T-helper 9 cell (primary cell): ENCODE measurements at places on chromosomes 12 and 14.
A peak's percentile ranks its signal among the peaks of the same experiment; 100 is the strongest.

GRCh38 chr12:69007101-69007854 is 74.3 kb upstream of the CPM start:
- DNase-seq = no peak

- no peak for DNase-seq
These were observed 488.9 kb downstream of the MDGA2 start for GRCh38 chr14:47186486-47186885.

- no peak for DNase-seq
These were observed 12.7 kb downstream of the PROX2 start for GRCh38 chr14:74863274-74863673.

DNA sequence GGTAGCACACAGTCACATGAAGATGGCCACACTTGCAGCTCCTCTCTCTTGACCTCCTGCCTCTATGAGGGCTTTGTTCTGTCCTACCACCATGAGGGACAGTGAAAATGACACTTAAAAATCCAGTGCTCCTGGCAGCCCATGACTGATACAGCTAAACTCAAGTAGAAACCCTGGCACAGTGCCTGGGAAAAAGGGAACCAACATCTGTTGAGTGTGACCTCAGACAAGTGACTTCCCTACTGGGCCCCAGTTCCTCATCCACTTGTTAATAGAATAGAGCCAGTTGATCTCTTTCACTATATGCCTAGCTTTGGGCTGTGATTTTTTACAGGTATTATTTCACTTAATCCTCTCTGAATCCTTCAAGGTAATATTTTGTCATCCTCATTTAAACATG is 4.8 kb downstream of the GUCY2C start:
- no peak for DNase-seq

- no peak for DNase-seq
These were observed 28.8 kb upstream of the BEGAIN start for GRCh38 chr14:100615736-100616695.

- no peak for DNase-seq
These were observed 42.6 kb downstream of the TRAF3 start for GRCh38 chr14:102819747-102820330.

DNA sequence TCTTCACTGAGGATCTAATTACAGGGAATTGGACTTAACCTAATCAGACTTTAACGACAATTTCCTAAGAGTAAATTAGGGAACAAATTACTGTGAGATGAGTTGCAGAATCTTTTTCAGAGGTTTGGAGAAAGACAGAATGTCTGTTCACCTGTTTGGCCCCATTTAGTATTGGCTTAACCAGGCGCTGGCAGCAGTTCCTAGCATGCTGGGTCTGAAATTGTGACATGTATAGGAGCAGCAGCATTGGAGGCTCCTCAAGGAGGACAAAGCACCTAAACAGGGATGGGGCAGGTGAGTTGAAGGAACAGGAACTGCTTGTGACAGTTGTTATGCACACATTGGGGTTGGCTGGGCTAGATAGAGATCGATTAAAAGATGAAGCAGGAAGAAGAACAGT is 51.0 kb downstream of the KCNMB4 start:
- DNase-seq = no peak

DNA sequence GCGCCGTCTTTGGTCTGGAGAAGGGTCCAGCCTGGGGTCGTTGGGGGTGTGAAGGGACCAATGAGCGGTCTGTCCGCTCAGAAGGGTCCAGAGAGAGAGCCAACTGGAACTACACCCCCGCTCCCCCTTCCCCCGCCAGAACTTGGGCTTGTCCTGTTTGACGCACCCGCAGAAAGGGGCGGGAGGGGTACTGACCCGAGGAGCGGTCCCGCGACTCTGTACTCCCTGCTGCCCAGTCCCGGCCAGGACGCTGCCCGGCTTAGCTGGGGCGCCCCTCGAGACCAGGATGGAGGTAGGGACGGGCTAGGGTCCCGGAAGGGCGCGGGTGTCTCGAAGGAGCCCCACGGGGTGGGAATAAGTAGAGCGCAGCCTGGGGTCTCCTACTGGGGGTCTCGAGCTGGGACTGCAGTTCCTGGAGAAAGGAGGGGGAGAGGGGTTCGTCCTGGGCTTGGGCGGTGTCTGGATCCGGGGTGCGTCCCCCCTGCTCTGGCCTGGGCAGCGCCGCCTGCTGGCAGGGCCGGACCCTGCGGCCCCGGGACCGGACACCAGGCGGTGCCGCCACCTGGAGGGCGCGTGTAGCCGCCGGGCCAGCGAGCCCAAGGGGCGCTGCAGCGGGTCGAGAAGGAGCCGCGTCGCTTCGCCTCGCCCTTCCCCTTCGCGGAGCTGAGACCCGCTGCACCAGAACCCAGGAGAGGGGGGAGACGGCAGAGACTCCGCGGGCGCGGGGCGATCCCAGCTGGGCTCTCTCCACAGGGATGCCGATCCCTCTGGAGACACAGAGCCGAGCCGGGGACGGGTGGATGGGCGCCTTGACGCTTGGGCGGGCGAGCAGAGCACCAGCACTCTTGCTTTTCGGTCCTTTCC is 3.8 kb upstream of the CACNB3 start:
- peak; percentile 72 for DNase-seq

GRCh38 chr12:53201177-53201541 is 5.9 kb downstream of the ITGB7 start:
- no peak for DNase-seq

DNA sequence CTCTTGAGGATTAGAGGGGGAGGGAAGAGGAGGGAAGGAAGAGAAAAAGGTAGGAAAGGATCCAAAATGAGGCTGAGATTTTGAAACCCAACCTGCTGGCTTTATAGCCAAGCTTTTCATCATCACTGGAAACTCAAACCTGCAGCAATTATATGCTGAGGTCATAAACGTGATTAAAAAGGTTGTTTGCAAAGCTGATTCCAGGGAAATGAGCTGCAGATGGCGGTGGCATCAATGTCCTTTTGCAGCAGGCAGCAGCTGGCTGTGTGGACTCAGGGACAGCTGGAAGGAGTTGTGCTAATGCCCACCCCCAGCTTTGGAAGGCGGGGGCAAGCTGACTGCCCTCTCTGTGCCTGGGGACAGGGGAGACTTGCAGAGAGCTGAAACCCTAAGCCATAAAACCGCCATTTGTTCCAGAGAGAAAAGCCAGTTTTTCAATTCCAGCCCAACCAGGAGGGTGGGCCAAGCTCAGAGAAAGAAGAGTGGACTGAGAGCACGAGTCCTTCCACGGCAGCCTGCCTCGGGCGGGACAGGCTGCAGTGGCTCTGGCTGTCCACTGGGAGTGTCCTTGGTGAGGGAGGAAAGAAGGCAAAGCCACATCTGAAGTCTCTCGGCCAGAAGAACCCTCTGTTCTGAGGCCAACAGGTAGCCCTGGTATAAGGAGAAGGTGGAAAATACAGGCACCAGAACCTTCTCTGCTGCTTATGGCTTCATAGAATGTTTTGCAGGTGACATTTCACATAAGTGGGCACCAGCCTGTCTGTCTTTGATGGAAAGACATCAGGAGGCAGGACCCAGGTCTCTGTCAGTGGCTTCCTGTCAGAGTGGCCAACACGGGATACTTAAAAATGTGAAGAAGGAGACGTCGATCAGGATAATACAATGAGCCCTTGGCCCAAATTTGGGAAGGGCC is 90.7 kb downstream of the SINHCAF start:
- DNase-seq = no peak

GRCh38 chr14:100530270-100531072 is 56.7 kb downstream of the BEGAIN start:
- DNase-seq = no peak

GRCh38 chr12:53345486-53346188 is 9.5 kb upstream of the SP7 start:
- DNase-seq = no peak

DNA sequence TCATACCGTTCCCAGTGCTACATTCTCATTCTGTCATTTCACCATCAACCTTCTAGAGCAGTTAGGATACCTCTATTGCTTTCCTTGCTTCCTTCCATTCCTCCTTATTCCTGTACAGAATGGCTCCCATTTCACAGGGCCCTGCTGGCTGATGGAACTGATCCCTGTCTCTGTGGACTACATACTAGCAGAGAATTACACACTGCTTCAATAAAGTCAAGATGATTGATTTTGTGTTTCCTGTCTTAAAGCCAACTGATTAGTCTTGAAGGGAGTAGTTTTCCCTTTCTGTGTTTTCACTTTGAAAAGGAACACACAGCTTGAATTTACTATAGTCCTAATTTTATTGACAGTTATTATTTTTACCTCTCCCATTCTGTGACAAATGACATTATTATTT is 130.1 kb downstream of the ST8SIA1 start:
- no peak for DNase-seq

GRCh38 chr14:49527221-49527620 is 59.0 kb downstream of the RPS29 start:
- no peak for DNase-seq

DNA sequence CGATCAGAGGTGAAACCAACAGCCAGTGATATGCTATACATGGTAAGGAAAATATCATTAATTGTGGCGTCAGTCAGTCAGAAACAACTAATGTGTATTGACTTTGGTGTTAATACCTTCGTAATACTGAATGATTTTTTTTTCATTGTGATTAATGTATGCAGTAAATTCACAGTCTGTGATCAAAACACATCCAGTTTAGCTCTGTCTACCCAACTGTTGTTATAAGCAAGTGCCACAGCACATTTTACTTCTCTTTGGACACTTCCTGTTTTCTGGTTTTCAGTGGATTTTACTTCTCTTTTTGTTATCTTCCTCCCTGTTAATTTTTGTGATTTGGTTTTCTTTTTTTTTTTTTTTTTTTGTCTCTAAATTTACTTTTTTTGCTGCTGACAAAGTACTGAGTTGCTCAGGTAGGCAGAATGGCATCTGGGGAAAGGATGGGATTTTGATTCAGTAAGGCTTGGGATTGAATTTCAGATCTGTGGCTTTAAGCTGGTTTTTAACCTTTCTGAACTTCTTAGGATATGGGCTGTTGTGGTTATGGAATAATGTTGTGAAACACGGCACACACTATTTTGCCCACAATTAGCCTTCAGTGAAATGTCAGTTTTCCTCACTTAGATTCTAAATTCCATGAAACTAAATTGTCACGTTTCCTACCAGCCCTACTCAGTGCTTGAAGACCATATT is 604 bp downstream of the GLIPR1 start:
- DNase-seq = no peak

- no peak for DNase-seq
These were observed 29.5 kb upstream of the OSBPL8 start for GRCh38 chr12:76588881-76589565.

DNA sequence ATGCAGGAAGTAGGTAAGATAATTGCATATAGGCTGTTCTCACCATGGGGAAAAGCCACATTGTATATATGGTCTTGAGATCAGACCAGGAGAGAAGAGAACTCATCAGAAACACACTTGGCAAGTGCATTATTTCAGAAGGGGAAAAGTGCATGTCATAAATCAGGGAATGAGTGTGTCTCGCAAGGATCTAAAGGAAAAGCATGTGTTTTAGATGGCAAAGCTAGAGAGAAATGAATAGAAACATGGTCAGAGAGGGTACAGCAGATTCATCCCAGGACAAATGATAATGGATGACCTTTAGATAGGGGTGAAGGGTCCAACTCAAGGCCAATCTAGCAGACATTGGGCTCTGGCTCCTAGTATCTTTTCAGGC is 230.2 kb upstream of the NAV3 start:
- no peak for DNase-seq

- DNase-seq = no peak
These were observed 48.8 kb downstream of the SYNE2 start for GRCh38 chr14:63901434-63902085.

GRCh38 chr14:76090616-76091391 is 60.9 kb upstream of the GPATCH2L start:
- no peak for DNase-seq

DNA sequence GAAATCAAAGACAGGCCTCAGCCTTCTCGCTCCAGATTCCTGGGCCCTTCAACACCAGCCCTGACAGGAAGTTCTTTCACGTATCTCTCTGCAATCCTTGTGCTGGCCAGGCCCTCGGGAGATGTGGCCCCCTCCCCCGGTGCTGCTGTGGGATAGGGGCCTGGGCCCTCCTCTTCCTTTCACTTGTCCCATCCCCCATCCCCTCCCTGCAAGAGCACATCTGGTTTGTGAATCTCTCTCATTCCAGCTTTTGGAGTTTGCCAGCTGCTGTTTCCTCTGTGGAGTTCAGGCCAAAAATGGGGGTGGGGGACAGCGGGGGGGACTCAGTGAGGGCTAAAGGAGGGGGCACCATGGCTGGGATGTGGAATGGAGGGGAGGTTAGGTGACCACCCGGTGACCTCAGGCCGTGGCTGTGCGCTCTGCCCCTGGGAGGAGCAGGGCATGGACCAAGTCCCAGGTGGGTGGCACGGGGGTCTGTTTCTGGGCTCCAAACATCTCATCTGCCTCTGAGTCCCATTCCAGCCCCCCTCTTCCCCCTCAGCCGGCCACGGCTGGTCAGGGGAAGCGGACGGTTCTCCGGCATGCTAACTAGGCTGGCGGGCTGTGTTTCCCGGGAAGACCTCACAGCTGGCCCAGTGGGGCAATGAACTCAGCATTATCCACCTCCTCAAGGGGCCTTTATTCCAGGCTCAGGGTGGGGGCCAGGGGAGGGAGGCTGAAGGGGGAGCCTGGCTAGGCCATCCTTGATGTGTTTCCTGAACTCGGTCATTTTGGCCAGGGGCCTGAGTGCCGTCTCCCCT is 7.4 kb downstream of the LRP1 start:
- DNase-seq = no peak

DNA sequence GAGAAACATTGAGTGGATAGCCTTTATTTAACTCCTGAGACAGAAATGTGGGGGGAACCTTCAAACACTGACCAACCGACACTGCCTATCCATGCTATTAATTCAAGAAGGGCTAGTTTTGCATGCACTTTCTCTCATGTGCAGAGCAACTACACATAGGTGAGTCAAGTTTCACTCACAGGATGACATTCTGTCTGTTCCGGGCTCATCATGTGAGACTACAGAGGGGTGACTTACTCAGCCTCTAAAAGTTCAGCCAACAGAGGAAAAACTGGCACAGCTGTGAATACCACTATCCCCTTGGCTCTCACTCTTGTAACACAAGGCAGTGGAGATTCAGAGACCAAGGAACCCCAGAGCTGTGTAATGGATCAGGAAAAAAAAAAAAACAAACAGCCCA is 13.3 kb downstream of the BEST3 start:
- no peak for DNase-seq

- DNase-seq = no peak
These were observed 40.2 kb downstream of the HSP90AA1 start for GRCh38 chr14:102046337-102047278.

DNA sequence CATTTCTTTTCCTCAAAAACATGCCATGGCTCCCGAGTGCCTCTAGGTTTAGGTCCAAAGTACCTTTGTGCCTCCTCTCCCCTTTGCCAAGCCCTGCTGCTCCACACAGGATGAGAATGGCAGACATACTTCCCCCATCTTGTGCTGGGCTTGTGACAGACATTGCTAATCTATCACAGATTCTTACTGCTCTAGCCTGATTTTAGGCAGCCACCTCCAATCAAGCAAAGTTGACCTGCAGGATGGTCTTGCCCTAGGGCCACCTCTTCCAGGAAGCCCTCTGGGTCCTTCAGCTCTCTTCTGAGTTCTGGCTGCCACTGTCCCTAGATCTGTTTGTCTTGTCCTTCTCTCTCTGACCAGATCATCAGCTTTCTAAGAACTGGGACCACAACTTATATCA is 20.5 kb downstream of the FOXN4 start:
- no peak for DNase-seq
